Large intestine (tissue), 12 donors: ENCODE measurements at places on chromosomes 5 and 9. TPM values are rescaled to one million over a fixed set of nuclear protein-coding genes. Genes with fewer than 3 reads are reported as not detected.

- peaks cover 47% of the 10 kb centered on the region for H3K27me3 ChIP-seq
- no peak overlapping the region for H3K27ac ChIP-seq
- no peaks in the 10 kb centered on the region for H3K36me3 ChIP-seq
- no peak overlapping the region for H3K4me3 ChIP-seq
Measured at GRCh38 chr5:140111011-140111858, 2.7 kb upstream of the PURA start.

DNA sequence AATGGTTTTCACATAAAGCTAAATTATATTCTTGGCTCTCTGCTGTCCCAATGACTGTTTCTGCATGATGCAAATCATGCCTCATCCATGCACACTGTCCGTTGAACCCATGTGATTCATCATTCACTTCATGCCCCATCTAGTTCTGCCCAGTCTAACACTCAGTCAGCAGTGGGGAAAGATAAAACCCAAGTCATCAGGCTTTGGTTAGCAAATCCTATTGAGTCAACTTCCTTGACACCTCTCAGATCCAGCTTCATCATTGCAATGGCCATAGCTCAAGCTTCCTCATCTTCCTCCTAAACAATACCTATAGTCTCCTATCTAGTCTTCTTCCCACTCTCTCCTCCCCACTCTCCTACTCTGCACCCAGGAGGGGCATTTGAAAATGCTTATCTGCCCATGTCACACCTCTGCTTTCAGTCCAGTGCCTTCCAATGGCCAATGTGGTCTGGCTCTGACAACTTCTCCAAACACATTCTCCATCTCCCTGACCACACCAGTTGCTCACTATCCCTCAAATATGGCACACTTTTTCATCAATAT is 266.0 kb upstream of the TRIM32 start:
- H3K4me3 ChIP-seq = no peak overlapping the region
- H3K27me3 ChIP-seq = no peaks in the 10 kb centered on the region
- DNase-seq = no peak
- H3K4me1 ChIP-seq = no peaks in the 10 kb centered on the region

DNA sequence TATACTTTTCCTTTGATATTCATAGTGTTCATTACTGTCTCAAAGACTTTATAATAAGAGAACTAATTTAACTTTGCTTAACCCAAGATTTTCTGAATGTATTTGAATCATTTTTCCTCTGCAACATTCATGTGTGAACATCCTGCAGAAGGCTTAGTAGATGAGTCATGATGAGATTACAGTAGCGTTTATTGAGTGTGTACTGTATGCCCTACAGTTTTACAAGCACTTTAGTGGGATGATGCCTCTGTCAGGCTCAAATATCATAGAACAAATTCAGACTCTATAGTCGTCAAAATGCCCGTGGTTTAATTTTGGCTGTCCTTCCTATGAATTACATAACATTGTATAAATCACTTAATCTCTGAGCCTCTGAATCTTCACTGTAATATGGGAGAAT is 41.2 kb downstream of the FYB1 start:
- H3K27me3 ChIP-seq = no peaks in the 10 kb centered on the region
- DNase-seq = no peak
- H3K4me3 ChIP-seq = no peak overlapping the region
- H3K27ac ChIP-seq = no peak overlapping the region
- H3K36me3 ChIP-seq = no peaks in the 10 kb centered on the region
- H3K4me1 ChIP-seq = no peaks in the 10 kb centered on the region

Gene FAT2
- polyA plus RNA-seq = 0.75 TPM

Gene GRIA1
- polyA plus RNA-seq = 0.93 TPM
